ENCODE measurements at places on chromosomes 3 and 15.

- no peak for DNase-seq
These were observed 224.8 kb upstream of the DCBLD2 start for GRCh38 chr3:99126316-99126715.

DNA sequence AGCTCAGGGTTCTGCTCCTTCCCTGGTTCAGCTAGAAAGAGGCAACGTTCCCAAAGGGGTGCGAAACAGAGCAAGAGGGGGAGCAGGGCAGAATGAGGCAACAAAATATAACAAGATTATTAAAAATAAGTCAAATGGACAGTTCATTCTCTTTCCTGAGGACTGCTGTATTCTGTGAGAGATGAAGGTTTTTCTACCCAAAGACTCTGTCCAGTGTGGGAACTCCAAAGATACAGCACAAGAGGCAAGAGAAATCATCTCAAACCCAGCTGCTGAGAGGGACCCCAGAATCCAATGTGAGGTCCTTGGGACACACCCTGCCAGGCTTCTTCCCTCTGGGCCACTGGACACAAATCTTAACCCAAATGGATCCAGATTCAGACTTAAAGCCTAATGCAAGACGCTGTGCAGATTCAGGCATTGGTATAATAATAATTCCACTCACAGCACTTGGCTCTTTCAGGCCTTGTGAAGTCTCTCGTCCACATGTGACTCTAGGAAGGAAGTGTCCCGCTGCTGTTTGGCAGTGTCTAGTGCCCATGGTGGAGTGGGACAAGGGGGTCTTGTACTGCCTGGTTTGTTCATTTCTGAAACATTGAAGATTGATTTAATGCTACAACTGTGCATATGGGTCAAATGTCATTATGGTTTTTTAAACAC, 14.5 kb upstream of the ARHGAP31 start:
- no peak for DNase-seq

DNA sequence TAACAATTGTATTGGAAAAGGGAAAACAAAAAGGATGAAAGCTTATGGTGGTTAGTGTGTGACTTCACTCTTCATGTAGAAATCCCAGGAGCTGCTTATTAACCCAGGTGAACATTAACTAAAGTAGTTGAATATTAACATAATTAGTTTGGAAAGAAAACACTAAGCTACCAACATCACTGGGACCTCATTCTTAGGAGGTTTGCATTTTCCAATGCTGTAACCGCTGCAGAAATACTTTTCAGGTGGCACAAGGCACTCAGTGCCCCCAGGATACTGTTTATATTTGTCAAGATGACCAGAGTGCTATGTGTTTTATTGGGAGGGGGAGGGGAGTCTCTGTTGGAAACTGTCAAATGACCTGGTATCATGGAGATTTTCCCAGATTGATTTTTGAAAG, 25.9 kb upstream of the VILL start:
- no peak for DNase-seq

GRCh38 chr3:130968221-130968620, 58.4 kb downstream of the ASTE1 start:
- DNase-seq: no peak

DNA sequence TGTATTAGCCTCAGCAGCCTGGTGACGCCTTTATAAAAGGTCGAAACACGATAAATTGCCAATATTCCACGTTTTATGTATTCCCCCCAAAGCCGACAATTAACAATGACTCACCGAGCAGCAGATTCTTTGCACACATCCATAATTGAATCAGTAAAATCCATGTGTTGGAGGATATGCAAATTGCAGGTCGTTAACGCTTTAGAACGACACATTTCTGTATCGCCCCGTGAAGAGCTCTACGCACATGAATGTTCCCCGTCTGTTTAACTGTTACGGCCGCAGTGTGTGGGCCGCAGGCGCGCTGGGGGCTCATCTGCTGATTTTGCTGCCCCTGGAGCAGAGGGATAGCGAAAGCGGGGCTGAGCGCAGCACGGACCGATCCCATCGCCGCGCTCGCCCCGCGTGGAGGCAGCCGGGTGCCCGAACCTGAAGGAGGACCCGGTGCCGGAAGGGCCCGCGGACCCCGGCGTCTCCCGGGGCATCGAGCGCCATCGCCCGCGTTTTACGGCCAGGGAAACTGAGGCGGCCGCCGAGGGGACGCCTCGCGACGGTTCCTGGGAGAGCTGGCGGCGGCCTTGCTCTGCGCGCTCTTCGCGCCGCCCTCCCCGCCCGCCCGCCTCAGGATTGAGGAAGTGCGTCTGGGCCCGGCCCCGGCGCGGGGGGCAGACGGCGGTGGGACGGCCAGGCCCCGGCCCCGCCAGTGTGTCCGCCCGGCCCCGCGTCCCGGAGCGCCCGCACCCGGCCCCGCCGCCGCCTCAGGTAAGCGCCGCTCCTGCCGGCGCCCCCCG, at the start of gene LRRK1:
TSS of gene LRRK1 (plus strand) at position 668 of the 791 bp plus-strand sequence. CDS start 5,276 bp downstream, outside the sequence.
- DNase-seq: no peak

- DNase-seq: no peak
These were observed 82.5 kb downstream of the ADAM10 start for GRCh38 chr15:58666957-58667356.

DNA sequence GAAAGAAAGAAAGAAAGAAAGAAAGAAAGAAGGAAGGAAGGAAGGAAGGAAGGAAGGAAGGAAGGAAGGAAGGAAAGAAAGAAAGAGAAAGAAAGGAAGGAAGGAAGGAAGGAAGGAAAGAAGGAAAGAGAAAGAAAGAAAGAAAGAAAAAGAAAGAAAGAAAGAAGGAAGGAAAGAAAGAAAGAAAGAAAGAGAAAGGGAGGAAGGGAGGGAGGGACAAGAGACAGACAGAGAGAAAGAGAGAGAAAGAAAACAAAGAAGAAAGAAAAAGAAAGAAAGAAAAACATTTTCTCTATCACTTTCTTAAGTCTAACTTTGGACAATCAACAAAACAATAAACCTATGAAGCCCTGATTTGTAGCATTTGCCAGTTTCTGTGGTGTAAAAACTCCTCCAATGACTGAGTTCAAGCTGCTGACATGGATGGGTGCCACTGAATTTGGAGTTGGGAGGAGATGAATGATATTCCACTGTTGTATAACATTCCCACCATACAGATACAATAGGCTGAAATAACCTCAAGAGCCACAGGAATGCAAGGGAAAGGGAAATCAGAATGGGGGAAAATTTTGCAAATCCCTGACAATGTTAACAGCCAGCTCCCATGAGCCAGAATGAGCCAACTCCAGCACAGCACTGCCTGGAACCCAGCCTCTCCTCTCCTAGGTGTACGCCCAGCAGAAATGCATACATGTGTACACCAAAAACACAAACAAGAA, 15.0 kb upstream of the RTP3 start:
- DNase-seq: no peak

GRCh38 chr3:100131241-100131640, 16.9 kb upstream of the FILIP1L start:
- DNase-seq: no peak

GRCh38 chr3:68764554-68764953, 167.8 kb downstream of the TAFA4 start:
- no peak for DNase-seq

- no peak for DNase-seq
These were observed 84.2 kb upstream of the PIAS1 start for GRCh38 chr15:67969892-67970291.

DNA sequence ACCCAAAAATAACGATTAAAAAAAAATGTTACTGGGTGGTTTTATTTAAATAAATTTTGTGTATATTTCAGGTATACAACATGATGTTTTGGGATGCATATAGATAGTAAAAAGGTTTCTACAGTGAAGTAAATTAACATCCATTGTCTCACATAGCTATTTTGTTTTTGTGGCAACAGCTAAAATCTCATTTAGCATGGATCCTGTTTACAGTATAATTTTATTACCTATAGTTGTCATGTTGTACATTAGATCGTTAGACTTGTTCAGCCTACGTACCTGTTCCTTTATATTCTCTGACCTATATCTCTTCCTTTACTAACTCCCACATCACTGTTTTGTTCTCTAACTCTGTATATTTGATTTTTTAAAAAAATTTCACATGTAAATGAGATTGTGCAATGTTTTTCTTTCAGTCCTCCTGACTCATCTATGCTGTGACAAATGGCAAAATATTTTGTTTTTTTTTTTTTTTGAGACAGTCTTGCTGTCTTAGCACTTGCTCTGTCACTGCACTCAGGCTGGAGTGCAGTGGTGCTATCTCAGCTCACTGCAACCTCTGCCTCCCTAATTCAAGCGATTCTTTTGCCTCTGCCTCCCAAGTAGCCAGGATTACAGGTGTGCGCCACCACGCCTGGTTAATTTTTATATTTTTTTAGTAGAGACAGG, 45.6 kb downstream of the OIP5 start:
- DNase-seq: no peak

- DNase-seq: no peak
These were observed 303.7 kb upstream of the WNT5A start for GRCh38 chr3:55790596-55791350.

GRCh38 chr3:78041486-78041885, 1001.6 kb downstream of the ROBO2 start:
- no peak for DNase-seq

- DNase-seq: no peak
These were observed 56.1 kb upstream of the CPNE4 start for GRCh38 chr3:132090921-132091320.

DNA sequence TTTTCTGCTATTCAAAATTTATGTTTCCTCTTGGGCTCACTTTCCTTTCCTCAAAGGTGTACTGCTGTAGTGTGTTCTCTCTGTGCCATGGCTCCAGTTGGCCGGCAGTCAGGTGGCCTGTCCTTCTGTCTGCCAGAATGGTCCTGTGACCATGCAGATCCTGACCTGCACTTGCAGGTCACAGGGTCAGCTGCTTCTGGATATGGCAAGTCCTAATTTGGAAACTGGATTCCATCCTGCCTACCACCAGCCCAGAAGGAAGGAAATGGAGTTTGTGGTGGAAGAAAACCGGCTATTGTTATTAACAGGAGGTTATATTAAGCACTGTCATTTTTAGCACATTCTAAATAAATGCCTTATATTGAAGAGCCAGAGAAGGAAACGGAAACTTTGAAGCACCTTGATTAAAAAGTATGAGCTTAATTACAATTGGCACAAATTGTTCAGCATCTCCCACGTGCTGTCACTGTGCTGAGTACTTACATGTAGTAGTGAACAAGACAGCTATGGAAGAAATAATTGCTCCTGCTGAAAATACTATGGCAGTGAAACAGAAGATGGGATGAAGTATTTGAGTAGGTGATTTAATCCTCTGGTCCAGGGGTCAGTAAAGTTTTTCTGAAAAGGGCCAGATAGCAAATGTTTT, 362.8 kb downstream of the PTPRG start:
- no peak for DNase-seq

- no peak for DNase-seq
These were observed 127.9 kb downstream of the GADL1 start for GRCh38 chr3:30766522-30766921.

DNA sequence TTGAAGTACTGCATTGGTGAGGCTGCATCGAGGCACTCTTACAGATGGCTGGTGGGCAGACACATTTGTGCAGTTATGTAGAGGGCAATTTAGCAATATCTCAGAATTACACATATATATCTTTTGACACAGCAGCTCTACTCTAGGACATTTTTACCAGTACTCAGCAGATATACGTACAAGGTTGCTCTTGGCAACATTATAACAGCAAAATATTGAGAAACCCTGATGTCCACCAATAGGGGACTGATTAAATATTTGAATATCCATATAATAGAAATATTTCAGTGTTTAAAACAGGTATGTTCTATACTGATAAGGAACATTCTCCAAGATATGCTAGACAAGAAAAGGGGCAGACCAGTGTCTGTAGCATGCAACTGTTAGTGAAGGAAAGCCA, 7.9 kb upstream of the FBXO22 start:
- DNase-seq: no peak

DNA sequence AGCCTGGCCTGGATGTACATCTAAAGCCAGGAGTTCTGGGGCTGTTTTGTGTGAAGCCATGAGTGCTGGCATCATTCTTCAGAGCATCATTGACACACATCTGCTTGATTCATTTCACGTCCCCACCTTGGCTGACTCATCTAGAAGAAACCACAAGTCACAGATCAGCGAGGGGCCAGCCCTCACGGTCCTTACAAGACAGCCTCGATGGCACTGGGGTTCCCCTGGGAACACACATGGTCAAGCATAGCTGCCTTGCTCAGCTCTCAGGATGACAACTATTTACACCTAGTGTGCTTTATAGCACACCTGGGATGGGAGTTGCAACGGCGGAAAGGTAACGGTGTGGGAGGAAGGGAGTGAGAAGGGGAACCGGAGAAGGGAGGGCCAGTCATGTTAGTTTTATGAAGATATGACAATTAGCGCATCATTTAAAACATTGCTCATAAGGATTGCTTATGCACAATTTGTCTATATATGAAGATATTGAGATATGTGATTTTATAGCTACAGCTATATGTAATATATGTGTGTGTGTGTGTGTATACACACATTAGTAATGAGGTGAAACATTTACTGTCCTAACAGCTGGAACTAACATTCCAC, 227.1 kb downstream of the RPLP1 start:
- DNase-seq: no peak

DNA sequence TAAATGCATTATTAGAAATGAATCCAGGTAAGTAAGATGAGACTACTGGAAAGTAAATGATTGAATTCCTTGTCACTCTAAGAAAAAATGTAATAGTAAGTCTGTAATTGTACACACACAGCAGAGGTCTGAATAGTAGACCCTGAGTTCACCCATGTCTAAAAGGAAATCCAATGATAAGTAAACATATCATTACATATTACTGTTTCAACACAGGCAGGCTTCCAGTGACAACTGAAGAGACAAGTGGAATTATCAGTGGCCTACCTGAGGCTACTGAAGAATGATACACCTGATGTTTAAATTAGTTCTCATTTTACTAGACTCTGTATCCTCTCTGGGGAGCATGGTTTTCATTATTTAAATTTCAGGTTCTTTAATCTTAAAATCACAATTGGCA, 6.2 kb upstream of the CCNL1 start:
- no peak for DNase-seq

GRCh38 chr15:85380812-85381642, 624 bp downstream of the AKAP13 start:
- DNase-seq: peak; percentile 32

GRCh38 chr3:174387736-174388135, 471.4 kb upstream of the NAALADL2 start:
- no peak for DNase-seq

- DNase-seq: no peak
These were observed 58.8 kb downstream of the TRPC1 start for GRCh38 chr3:142782616-142783015.

DNA sequence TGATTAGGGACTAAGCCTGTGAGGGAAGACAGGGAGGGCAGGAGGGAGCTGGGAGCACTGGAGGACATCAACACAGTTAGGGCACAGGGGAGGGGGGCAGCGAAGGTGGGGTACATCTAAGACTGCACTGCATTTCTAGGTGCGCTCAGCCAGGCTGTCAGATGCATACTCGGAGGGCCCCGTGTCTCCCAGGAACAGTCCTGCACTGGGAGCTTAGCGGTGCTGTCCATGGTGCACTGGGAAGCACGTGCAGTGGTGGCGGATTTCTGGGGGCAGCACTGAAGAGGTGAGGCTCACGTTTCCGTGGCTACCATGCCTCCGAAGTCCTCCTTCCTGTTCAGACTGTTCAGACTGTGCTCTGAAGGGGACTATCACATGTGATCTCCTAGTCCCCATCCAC, 54.4 kb downstream of the ROPN1B start:
- DNase-seq: no peak
